ENCODE measurements at places on chromosomes 7 and 10.

DNA sequence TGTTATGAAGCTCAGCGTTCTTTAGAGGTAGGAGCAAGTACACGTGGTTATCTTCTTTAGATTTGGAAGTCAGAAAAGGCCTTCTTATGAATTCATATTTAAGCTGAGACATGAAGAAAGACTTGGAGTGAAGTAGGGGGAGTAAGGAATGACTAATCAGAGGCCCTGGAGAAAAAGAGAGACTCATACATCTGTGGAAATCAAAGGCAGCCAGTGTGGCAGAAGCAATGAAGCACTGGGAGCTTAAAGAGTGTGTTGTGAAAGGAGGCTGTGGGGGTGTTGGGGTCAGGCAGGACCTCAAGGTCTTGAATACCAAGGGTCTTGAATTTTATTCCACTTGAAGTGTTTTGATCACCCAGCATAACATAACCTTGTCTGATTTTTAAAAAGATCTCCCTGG, 35.7 kb upstream of the FGL2 start:
- no peak for DNase-seq

DNA sequence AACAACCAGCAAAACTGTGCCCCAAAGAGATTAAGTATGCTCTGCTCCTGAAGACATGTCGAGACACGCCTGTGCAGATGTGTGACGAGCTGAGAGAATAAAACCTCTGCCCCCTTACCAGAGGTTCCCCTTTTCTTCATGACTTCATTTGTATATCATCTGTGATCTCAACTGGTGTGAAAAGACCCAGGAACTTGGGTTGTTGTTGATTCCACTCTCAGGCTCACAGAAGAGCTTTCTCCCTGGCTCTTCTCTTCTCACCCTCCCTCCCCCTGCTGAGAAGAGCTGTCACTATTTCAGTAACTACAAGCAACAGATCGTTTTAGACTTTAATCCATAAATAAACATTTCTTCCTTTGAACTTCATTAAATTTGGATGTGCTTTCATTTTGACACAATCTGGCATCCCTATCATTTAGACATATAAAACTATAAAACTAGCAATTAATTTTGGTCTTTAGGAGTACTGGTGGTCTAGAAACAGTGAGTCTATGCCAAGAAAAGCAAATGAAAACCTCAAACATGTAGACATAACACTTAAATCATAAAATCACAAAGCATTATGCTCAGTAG, 179.3 kb upstream of the FZD8 start:
- no peak for DNase-seq

DNA sequence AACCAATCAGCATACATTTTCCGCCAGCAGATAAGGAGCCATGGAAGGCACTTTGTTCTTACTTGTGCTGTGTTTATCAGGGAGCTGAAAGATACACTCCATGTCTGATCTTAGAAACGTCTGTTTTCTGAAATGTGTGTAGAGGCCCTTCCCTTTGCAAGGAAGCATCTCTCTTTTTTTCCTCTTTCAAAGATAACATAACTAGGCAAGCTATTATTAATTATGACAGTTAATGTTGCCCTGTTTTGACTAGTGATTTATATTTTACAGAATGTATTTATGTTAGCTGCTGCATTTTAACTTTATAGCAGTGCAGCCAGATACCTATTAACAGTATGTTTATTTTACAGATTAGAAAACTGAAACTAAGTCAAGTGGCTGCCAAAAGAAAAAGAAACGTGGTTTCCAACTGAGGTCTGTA, 683.2 kb upstream of the IGFBP3 start:
- no peak for DNase-seq

GRCh38 chr7:124375391-124375790, 342.5 kb upstream of the TMEM229A start:
- DNase-seq, result no peak

DNA sequence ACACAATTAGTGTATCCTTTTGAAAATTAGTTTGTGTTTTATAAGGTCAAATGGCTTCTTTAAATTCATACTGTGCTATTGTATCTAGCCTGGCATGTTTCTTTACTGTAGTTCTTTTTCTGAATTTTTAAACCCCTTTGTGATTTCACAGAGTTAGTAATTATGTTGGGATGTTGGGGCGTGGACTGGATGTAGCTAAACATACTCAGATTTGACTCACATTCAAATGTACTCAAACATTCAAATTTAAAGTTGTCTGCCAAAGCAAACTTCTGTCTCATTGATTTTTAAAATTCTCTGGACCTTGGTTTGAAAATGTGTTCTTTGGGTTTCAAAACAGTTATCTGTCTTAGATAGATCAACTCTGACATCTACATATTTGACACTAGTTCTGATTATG, 7.2 kb upstream of the NRP1 start:
- no peak for DNase-seq

Data from naive thymus-derived CD8-positive, alpha-beta T cell (primary cell).